Vagina (tissue), 2 donors: ENCODE measurements at places on chromosomes 6 and 20.

DNA sequence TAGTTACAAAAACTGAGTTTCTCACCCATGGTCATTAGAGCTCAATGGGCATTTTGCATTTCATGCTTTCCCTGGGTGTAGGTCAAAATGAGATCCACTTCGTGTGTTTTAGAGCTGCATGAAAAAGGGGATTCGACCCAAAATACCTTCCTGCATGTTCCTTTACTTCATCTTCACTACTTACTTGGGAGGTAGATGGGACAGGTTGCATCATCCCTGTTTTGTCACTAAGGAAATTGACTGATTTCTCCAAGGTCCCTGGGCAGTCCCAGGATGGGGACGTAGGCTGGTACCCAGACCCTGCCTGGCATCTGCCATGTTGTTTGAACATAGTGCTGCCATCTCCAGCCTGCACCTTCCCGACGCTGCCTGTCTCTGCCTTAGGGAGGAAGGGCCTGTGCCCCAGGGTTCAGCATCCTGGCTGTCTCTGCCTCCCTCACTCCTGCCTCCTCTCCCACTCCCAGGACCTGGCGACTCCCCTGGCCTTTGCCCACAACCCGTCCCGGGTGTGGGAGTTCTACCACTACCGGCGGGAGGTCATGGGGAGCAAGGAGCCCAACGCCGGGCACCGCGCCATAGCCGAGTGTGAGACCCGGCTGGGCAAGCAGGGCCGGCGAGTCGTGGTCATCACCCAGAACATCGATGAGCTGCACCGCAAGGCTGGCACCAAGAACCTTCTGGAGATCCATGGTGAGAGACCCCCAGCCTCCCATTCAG is 17.0 kb downstream of the SIRT5 start:
- no peaks in the 10 kb centered on the region for H3K27me3 ChIP-seq
- H3K4me3 ChIP-seq, result no peak overlapping the region
- H3K27ac ChIP-seq, result no peak overlapping the region
- H3K36me3 ChIP-seq, result peaks cover 46% of the 10 kb centered on the region

- H3K27me3 ChIP-seq, result no peaks in the 10 kb centered on the region
- DNase-seq, result no peak
- no peaks in the 10 kb centered on the region for H3K4me1 ChIP-seq
- H3K36me3 ChIP-seq, result no peaks in the 10 kb centered on the region
- no peak overlapping the region for H3K4me3 ChIP-seq
- no peak overlapping the region for H3K27ac ChIP-seq
Measured at GRCh38 chr6:54716877-54717276, 129.7 kb upstream of the FAM83B start.

DNA sequence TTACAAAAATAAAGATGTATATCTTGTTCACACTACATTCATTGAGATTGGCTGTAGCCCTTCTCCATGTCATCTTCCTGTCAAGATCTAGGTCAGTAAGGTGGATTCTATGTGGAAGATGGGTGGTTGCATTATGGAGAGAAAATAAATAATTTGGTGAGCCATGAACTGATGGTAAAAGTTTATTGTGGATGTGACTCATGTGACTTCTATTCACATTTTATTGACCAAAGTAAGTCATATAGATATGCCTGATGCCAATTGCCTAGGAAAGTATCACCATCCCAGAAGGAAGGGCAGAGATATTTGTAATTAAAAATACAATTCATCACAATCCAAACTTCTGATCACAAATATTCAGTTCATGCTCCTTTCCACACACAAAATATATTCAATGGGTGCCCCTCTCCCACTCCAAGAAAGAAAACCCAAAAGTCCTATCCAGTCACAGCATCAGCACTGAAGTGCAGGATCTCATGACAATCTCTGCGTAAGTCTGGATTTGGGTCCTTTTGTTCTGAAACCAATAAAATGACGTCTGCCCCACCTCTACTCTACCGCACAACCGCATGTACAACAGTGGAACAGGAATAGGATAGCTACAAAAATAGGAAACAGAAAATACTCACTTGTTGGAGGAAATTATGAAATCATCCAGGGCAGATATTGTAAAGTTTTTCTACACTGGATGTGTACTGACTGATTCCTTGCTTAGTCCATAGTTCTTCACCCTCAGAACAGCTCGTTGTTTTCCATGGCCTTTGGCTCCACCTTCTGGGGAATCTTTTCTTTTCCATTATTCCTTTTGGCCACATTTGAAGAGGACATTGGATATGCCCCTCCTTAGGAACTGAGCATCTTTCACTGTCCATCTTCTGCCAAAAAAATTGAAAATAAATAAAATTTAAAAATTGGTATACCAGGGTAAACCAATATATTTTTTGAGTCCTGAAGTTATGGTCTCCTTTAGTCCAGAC is 16.1 kb upstream of the SLC17A3 start:
- no peak overlapping the region for H3K27ac ChIP-seq
- H3K4me3 ChIP-seq, result no peak overlapping the region
- no peaks in the 10 kb centered on the region for H3K4me1 ChIP-seq
- no peaks in the 10 kb centered on the region for H3K27me3 ChIP-seq
- no peak for DNase-seq

- peaks cover 15% of the 10 kb centered on the region for H3K4me1 ChIP-seq
- H3K27ac ChIP-seq, result peak overlapping the region; percentile 30
- H3K27me3 ChIP-seq, result no peaks in the 10 kb centered on the region
- DNase-seq, result no peak
- H3K36me3 ChIP-seq, result no peaks in the 10 kb centered on the region
Measured at GRCh38 chr6:127366282-127367022, 23.0 kb upstream of the ECHDC1 start.

GRCh38 chr6:117381749-117382148 is 44.0 kb downstream of the ROS1 start:
- DNase-seq, result no peak
- H3K4me1 ChIP-seq, result no peaks in the 10 kb centered on the region
- no peak overlapping the region for H3K27ac ChIP-seq
- H3K36me3 ChIP-seq, result no peaks in the 10 kb centered on the region
- no peak overlapping the region for H3K4me3 ChIP-seq
- H3K27me3 ChIP-seq, result no peaks in the 10 kb centered on the region

DNA sequence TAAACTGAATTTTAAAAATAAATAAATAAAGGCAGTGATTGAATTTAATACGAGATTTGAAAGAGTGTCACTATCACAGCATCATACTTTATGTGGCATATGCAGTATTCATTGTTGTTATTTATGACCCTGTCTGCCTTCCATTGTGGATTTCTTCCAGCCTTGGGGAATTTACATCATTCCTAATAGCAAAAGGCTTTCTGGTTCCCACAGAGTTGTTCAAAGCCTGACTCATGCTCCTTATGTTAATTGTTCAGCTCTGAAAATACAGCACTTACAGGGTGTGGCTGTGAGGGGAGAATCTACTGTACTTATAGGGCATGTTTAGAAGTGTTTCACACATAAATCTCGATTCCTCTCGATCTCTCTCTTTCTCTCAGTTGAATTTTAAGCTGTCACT is 54.4 kb downstream of the JAG1 start:
- no peak overlapping the region for H3K4me3 ChIP-seq
- DNase-seq, result no peak
- H3K27ac ChIP-seq, result peak overlapping the region; percentile 77
- peaks cover 44% of the 10 kb centered on the region for H3K4me1 ChIP-seq
- no peaks in the 10 kb centered on the region for H3K27me3 ChIP-seq

DNA sequence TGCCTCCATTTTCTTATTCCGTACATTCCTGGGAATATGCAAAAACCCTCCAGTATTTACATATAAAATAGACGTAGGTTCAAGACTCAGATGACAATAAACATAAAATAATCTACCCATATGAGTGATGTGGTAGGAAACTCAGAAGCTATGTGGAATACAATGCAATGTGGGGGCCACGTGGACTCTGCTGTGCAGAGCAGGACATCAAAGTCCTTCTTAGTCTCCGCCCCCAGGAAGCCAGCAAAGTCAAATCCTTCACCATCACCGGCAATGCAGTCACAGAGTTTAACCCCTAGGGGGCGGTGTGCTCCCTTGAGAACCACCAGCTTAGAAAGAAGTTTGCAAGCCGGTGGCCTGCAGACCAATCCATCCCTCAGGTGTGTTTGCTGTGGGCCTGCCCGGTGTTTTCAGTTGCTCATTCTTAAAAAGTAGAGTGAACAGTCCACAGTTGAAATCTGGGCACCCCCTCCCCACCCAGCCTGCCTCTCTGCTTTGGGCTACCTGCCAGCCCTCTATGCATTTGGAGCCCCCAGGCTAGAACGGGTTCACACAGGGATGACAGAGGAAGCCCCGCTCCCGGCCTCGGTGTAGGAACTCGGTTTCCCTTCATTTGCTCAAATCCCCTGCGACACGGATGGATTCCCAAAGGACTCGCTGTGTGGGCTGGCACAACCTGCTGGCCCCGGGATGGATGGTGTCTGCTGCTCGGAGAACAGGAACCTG is 59.9 kb downstream of the SULF2 start:
- DNase-seq, result no peak
- no peaks in the 10 kb centered on the region for H3K27me3 ChIP-seq
- no peak overlapping the region for H3K4me3 ChIP-seq
- H3K4me1 ChIP-seq, result peaks cover 32% of the 10 kb centered on the region
- H3K27ac ChIP-seq, result no peak overlapping the region
- H3K36me3 ChIP-seq, result no peaks in the 10 kb centered on the region

GRCh38 chr6:14545496-14545895 is 427.9 kb downstream of the CD83 start:
- no peak overlapping the region for H3K4me3 ChIP-seq
- no peak overlapping the region for H3K27ac ChIP-seq
- H3K27me3 ChIP-seq, result no peaks in the 10 kb centered on the region
- H3K36me3 ChIP-seq, result no peaks in the 10 kb centered on the region

- no peaks in the 10 kb centered on the region for H3K4me1 ChIP-seq
- no peak overlapping the region for H3K4me3 ChIP-seq
- no peak for DNase-seq
- no peaks in the 10 kb centered on the region for H3K27me3 ChIP-seq
- H3K27ac ChIP-seq, result no peak overlapping the region
- no peaks in the 10 kb centered on the region for H3K36me3 ChIP-seq
Measured at GRCh38 chr6:10030942-10031537, 383.8 kb downstream of the TFAP2A start.

GRCh38 chr20:37980383-37980782 is 52.9 kb downstream of the TTI1 start:
- H3K27ac ChIP-seq, result no peak overlapping the region
- H3K4me3 ChIP-seq, result no peak overlapping the region
- H3K27me3 ChIP-seq, result no peaks in the 10 kb centered on the region
- no peaks in the 10 kb centered on the region for H3K36me3 ChIP-seq
- H3K4me1 ChIP-seq, result no peaks in the 10 kb centered on the region

DNA sequence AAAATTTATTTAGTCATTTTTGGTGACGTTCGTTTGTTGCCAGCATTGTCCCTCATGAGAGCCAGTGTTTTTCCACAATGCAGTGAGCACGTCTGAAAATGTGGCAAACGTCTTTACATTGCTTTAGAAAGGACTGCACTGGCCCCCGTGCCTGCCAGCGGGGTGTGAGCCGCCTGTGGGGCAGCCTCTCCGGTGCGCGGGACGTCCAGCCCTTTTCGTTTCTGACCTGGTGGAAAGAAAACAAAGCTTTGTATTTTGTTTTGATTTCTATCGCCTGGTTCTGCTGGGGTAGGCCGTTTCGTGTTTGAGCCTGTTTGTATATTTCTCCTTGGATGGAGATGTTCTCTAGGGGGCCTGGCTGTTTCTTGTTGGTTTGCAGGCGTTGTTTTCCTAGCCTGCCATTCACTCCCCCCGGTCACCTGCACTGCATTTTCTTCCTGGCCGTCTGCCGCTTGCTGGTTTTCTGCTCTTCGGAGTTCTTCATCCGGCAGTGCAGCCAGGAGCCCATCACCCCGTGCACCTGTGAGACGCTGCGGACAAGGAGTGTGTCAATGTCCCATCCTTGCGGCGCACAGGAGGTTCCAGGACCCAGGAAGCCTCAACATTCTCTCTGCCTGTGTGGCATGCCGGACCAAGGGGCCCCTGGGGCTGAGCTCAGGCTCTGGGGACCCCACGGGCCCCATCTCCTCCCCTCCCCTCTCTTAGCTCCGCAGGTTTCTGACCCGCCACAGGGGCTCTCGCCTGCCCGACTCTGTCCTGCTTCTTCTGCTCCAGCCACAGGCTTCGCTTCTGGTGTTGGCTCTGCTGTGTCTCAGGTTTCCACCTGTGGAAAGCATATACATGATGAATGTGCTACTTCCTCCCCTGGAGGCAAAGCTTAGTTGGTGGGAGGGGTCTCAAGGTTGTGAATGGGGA is 100.5 kb downstream of the CDH4 start:
- H3K4me1 ChIP-seq, result no peaks in the 10 kb centered on the region
- no peaks in the 10 kb centered on the region for H3K36me3 ChIP-seq
- no peak for DNase-seq
- H3K4me3 ChIP-seq, result no peak overlapping the region

DNA sequence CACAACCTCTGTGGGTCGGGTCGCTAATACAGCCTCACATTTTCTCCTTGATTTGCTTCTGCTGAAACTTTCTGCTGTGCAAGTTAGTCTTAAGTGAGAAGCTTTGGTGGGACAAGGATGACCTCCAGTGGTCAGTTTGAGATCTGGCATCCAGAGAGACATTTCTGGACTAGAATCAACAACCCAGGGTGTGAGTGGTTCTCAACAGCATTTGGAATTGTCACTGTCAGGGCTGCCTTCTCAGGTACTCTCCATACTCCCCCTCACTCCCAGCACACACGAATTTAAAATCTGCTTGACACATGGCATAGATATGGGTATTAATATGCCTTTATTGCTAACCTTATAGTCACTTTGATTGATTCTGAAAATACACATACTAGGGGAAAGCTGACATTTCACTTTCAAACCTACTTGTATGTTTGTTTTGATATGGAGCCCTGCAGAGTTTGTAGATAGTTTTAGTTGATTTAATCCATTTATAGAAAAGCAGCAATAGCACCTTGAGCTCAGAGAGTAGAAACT is 13.2 kb downstream of the OTOR start:
- H3K27ac ChIP-seq, result no peak overlapping the region
- H3K4me3 ChIP-seq, result no peak overlapping the region
- no peaks in the 10 kb centered on the region for H3K4me1 ChIP-seq

GRCh38 chr20:17524560-17524959 is 6.6 kb downstream of the BFSP1 start:
- no peak overlapping the region for H3K4me3 ChIP-seq
- no peak overlapping the region for H3K27ac ChIP-seq
- no peaks in the 10 kb centered on the region for H3K27me3 ChIP-seq
- no peaks in the 10 kb centered on the region for H3K36me3 ChIP-seq
- no peaks in the 10 kb centered on the region for H3K4me1 ChIP-seq
- no peak for DNase-seq

DNA sequence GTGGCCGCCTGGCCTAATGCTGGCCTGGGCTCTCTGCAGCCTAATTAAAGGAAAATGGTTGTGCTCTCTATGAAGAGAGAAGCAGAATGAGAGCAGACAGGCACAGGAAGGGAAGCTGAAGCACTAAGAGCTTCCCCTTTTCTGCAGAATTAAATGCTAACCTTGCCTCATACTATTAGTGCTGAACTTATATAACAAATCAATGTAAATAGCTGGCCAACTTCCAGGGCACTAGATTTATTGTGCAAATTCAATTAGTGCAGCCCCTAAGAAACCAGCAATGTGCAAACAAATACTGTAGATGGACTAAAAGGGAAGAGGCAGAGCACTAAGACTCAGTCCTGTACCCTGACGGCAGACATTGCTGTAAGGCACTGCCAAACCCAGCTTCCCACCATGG is 36.1 kb upstream of the INSM1 start:
- no peaks in the 10 kb centered on the region for H3K36me3 ChIP-seq
- no peaks in the 10 kb centered on the region for H3K4me1 ChIP-seq
- no peaks in the 10 kb centered on the region for H3K27me3 ChIP-seq
- DNase-seq, result no peak
- H3K4me3 ChIP-seq, result no peak overlapping the region
- H3K27ac ChIP-seq, result no peak overlapping the region
